Activated T-helper 1 cell treated with anti-CD3 and anti-CD28 coated beads, Interleukin-12 subunit alpha, Interleukin-12 subunit beta, Interleukin-2, Interleukin-4 antibody, amounts not matched to agents 30 ng/mL and 10 ng/mL and 1 ng/mL, durations not matched to agents 14 hours and 24 hours and 36 hours (primary cell): ENCODE measurements at places on chromosomes 7 and 10. TPM values are rescaled to one million over a fixed set of nuclear protein-coding genes. Genes with fewer than 3 reads are reported as not detected.

DNA sequence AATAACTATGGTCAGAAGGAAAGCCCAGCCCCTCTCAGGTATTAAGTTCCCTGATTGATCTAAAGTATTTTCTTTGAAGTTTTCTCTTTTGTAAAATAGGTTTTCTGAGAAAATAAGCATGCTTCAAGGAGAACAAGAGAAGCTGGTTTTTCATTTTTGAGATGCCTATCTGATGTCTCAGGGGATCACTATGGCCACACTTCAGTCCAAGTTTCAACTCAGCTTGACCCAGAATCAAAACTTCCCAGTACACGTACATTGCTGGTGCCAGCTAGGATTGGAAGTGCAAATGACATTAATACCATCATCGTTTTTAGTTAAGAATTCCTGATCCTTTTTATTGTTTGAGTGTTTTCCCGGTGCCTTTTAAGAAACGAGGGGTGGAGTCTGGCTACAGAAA, 7.2 kb downstream of the ITIH5 start:
- no peak overlapping the region for H3K4me3 ChIP-seq
- H3K4me1 ChIP-seq: no peaks in the 10 kb centered on the region
- no peak overlapping the region for H3K27ac ChIP-seq
- H3K27me3 ChIP-seq: peaks cover 14% of the 10 kb centered on the region

- no peaks in the 10 kb centered on the region for H3K4me1 ChIP-seq
- DNase-seq: no peak
- H3K36me3 ChIP-seq: no peaks in the 10 kb centered on the region
- no peak overlapping the region for H3K4me3 ChIP-seq
These were observed 144.4 kb upstream of the PTER start for GRCh38 chr10:16292366-16292765.

DNA sequence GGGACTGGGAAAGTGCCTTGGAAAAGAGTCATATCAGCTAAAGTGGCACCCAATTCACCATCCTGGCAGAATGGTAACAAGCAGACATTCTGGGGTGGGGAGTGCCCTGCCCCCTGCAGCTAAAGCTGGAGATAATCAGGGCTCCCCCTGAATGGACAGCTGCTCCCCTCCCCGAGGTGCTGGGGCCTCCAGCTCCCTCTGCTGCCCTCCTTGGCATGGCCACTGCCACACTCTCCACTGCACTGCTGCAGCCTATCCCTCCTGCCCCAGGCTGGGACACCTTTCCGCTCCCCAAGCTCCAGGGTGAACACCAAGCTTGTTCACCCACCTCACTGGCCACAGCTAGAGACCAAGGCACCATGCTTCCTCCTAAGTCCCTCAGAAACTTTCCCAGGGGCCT, 9.8 kb upstream of the PARD3 start:
- H3K27ac ChIP-seq: no peak overlapping the region
- H3K36me3 ChIP-seq: no peaks in the 10 kb centered on the region
- no peak for DNase-seq
- no peaks in the 10 kb centered on the region for H3K4me1 ChIP-seq
- H3K27me3 ChIP-seq: peaks cover 5% of the 10 kb centered on the region

GRCh38 chr7:107414198-107414597, 55.7 kb upstream of the GPR22 start:
- no peak overlapping the region for H3K27ac ChIP-seq
- no peak for DNase-seq
- H3K27me3 ChIP-seq: no peaks in the 10 kb centered on the region
- H3K36me3 ChIP-seq: peaks cover 17% of the 10 kb centered on the region
- H3K4me1 ChIP-seq: no peaks in the 10 kb centered on the region
- no peak overlapping the region for H3K4me3 ChIP-seq

Gene TRIM74
- 0.44 and 0.57 TPM in 2 replicates for total RNA-seq

DNA sequence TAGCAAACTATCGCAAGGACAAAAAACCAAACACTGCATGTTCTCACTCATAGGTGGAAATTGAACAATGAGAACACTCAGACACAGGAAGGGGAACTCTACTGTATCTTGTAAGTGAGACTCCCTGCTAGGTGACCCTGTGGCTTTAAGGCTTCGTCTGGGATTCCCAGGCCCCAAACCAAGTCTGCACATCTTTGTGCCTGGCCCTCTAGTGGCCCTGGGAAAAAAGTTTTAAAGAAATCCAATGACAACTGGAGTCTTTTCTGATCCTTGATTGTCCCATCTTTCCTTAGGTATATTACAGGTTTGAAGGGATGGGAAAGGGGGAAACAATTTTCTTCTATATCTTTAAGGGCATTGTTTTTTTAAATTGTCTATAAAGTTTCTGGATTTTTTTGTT, 10.6 kb upstream of the LIPM start:
- H3K27me3 ChIP-seq: peaks cover 16% of the 10 kb centered on the region
- H3K36me3 ChIP-seq: peaks cover 3% of the 10 kb centered on the region
- no peak overlapping the region for H3K27ac ChIP-seq
- DNase-seq: no peak
- H3K4me1 ChIP-seq: peaks cover 25% of the 10 kb centered on the region

DNA sequence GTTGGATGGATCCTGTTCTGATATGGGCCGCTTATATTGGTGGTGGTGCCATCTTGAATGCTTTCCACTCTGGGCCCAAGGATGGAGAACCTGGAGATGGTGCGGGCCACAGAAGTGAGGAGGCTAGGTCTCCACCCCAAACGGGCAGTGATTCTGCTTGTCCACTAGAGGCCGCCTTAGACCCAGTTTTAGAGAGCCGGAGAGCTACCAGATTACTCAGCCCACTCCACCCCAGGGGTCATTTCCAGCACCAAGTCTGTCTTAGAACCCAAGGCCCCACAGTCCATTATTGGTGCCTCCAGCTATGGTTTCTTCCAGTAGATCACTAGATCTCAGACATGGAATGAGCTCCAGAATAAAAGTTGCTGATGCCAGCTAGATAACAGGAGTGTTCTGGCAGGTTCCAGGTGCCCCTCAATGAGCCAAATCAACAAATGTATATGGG, 11.8 kb upstream of the CAMK2G start:
- H3K4me3 ChIP-seq: no peak overlapping the region
- peak; percentile 49 for DNase-seq
- H3K27me3 ChIP-seq: peaks cover 7% of the 10 kb centered on the region
- no peak overlapping the region for H3K27ac ChIP-seq
- H3K4me1 ChIP-seq: peaks cover 28% of the 10 kb centered on the region
- H3K36me3 ChIP-seq: no peaks in the 10 kb centered on the region

Gene BTBD16
- not detected in 2 replicates for total RNA-seq

GRCh38 chr7:117715784-117716445, 157.3 kb downstream of the CTTNBP2 start:
- DNase-seq: no peak
- no peak overlapping the region for H3K4me3 ChIP-seq
- no peaks in the 10 kb centered on the region for H3K4me1 ChIP-seq
- no peaks in the 10 kb centered on the region for H3K27me3 ChIP-seq
- H3K27ac ChIP-seq: no peak overlapping the region

GRCh38 chr7:80843018-80843677, 75.7 kb downstream of the SEMA3C start:
- H3K27ac ChIP-seq: no peak overlapping the region
- no peak for DNase-seq
- no peaks in the 10 kb centered on the region for H3K36me3 ChIP-seq

GRCh38 chr7:31716355-31716754, 29.3 kb downstream of the PPP1R17 start:
- no peak for DNase-seq
- no peak overlapping the region for H3K27ac ChIP-seq
- H3K4me1 ChIP-seq: no peaks in the 10 kb centered on the region

DNA sequence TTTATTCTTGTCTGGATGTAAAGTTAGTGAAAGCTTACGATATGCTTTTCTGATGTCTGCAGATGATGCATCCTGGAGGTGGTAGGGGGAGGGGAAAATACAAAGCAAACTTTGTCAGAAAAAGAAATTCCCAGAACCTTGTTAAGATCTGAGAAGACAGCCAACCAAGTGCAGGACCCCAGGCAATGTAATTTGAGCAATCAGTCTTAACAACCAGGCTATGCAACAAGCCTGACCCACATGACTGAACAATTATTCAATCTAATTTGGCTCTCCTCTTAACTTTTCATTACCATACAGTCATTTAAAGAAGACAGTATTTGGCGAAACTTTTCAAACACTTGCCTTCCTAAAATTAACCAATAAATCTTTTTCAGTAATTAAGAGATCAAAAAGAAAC, 74.5 kb downstream of the DNAJC1 start:
- H3K4me1 ChIP-seq: no peaks in the 10 kb centered on the region
- H3K4me3 ChIP-seq: no peak overlapping the region
- DNase-seq: no peak
- H3K27ac ChIP-seq: no peak overlapping the region

- peaks cover 40% of the 10 kb centered on the region for H3K27me3 ChIP-seq
- DNase-seq: peak; percentile 5
- peaks cover 19% of the 10 kb centered on the region for H3K4me1 ChIP-seq
- H3K36me3 ChIP-seq: no peaks in the 10 kb centered on the region
- peak within 1 kb of the TSS; percentile 90 for H3K4me3 ChIP-seq
These were observed at the start of gene JAZF1 for GRCh38 chr7:28180364-28181147. TSS of gene JAZF1 (minus strand) at chr7:28180795.

- no peak overlapping the region for H3K27ac ChIP-seq
- no peak overlapping the region for H3K4me3 ChIP-seq
- no peaks in the 10 kb centered on the region for H3K4me1 ChIP-seq
- no peaks in the 10 kb centered on the region for H3K36me3 ChIP-seq
These were observed 142.8 kb upstream of the SEMA3E start for GRCh38 chr7:83791737-83792136.

- no peaks in the 10 kb centered on the region for H3K36me3 ChIP-seq
- no peak overlapping the region for H3K4me3 ChIP-seq
- H3K27ac ChIP-seq: no peak overlapping the region
- H3K4me1 ChIP-seq: no peaks in the 10 kb centered on the region
These were observed 29.7 kb downstream of the C1QL3 start for GRCh38 chr10:16491933-16492332.

Gene GIMAP6
- total RNA-seq: 38.7 and 41.3 TPM in 2 replicates

- H3K27me3 ChIP-seq: peaks cover 21% of the 10 kb centered on the region
- H3K4me1 ChIP-seq: no peaks in the 10 kb centered on the region
- no peak overlapping the region for H3K27ac ChIP-seq
- DNase-seq: no peak
- H3K4me3 ChIP-seq: no peak overlapping the region
- H3K36me3 ChIP-seq: no peaks in the 10 kb centered on the region
These were observed 161.0 kb downstream of the HERPUD2 start for GRCh38 chr7:35533902-35534301.

- peaks cover 7% of the 10 kb centered on the region for H3K27me3 ChIP-seq
- no peak for DNase-seq
- H3K27ac ChIP-seq: peak overlapping the region; percentile 65
- peak overlapping the region; percentile 9 for H3K4me3 ChIP-seq
- peaks cover 35% of the 10 kb centered on the region for H3K4me1 ChIP-seq
These were observed 185.0 kb downstream of the STK31 start for GRCh38 chr7:23894892-23895569.

- H3K36me3 ChIP-seq: no peaks in the 10 kb centered on the region
- H3K27ac ChIP-seq: no peak overlapping the region
- DNase-seq: no peak
- H3K4me1 ChIP-seq: no peaks in the 10 kb centered on the region
These were observed 441.4 kb downstream of the CNTNAP2 start for GRCh38 chr7:146557971-146558469.

Gene ITPRID1
- total RNA-seq: not detected in 2 replicates

GRCh38 chr10:114491933-114492332, 87.6 kb upstream of the AFAP1L2 start:
- H3K4me3 ChIP-seq: no peak overlapping the region
- no peak for DNase-seq
- no peaks in the 10 kb centered on the region for H3K27me3 ChIP-seq
- peaks cover 76% of the 10 kb centered on the region for H3K4me1 ChIP-seq
- H3K36me3 ChIP-seq: peaks cover 32% of the 10 kb centered on the region

- H3K4me1 ChIP-seq: no peaks in the 10 kb centered on the region
- no peak overlapping the region for H3K27ac ChIP-seq
- no peaks in the 10 kb centered on the region for H3K36me3 ChIP-seq
- H3K27me3 ChIP-seq: no peaks in the 10 kb centered on the region
- no peak overlapping the region for H3K4me3 ChIP-seq
- no peak for DNase-seq
These were observed 104.2 kb upstream of the VWC2 start for GRCh38 chr7:49669285-49669684.

DNA sequence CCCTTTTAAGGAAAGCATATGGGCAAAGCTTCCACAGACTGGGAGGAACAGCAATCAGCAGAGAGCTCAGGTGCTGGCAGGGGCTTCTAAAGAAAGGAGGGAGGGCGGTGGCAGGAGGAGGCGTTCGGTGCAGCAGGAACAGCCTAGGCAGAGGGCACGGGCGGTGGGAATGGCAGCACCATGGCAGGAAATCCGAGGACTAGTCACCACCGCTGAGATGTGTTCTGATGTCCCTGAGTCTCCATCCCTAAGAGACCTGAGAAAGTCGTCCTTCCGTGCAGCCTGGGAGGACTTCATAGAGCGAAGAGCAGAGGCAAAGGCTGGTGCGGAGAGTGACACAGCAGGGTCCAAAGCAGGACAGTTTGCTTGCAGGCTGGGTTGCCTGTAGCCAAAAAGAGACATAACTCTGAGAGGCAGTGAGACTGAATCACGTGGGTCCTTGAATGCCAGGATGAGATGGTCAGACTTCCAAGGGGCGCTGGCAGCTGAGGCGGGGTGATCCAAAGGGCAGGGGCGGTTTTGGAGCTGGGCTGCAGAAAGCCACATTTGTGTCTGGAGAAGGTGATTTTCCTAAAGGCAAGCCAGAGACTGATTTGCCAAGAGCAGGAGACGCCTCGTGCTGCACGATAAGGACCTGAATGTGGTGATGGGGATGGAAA, 35.8 kb upstream of the GRID1 start:
- DNase-seq: no peak
- peak overlapping the region; percentile 33 for H3K4me3 ChIP-seq
- H3K27me3 ChIP-seq: peaks cover 14% of the 10 kb centered on the region
- peaks cover 22% of the 10 kb centered on the region for H3K4me1 ChIP-seq
- no peaks in the 10 kb centered on the region for H3K36me3 ChIP-seq

DNA sequence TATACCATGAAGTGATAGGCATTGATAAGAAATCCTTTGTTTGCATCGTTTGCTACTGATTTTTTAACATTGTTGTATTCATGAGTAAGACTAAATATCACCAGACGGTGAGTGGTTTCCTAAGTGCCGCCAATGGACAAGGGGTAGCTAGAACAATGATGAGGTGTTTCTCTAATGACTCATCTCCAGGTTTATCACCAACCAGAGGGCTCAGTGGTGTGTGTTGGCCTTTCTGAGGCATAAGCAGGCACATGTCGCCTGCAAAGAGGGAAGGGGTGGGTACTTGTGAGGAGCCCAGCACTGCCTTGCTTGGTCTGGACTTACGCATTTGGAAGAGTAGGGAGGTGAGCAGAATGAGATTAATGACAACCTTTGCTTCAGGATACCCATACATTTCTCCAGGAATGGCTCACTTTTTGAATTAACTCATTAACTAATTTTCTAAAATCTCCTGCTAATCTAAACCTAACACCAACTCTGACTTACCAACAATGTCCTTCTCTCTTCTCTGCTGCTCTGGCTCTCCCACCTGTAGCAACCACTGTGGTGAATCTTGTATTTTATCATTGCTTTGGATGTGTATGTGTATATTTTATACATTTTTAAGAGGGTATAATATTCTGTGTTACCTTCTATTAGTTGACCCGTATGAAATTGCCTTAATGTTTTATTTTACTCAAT, 722.6 kb downstream of the GRID1 start:
- H3K27me3 ChIP-seq: peaks cover 2% of the 10 kb centered on the region
- H3K27ac ChIP-seq: no peak overlapping the region
- H3K36me3 ChIP-seq: no peaks in the 10 kb centered on the region

Gene INA
- total RNA-seq: 1.5 TPM in 2 replicates

- H3K27ac ChIP-seq: no peak overlapping the region
- DNase-seq: no peak
- H3K4me1 ChIP-seq: peaks cover 9% of the 10 kb centered on the region
- peaks cover 63% of the 10 kb centered on the region for H3K36me3 ChIP-seq
- no peaks in the 10 kb centered on the region for H3K27me3 ChIP-seq
- H3K4me3 ChIP-seq: no peak overlapping the region
These were observed 16.9 kb downstream of the ZNF92 start for GRCh38 chr7:65390588-65390987.

- no peaks in the 10 kb centered on the region for H3K36me3 ChIP-seq
- no peak overlapping the region for H3K27ac ChIP-seq
These were observed 493.4 kb downstream of the TNS3 start for GRCh38 chr7:47088329-47089067.
